ENCODE measurements at places on chromosomes 12 and 14.

DNA sequence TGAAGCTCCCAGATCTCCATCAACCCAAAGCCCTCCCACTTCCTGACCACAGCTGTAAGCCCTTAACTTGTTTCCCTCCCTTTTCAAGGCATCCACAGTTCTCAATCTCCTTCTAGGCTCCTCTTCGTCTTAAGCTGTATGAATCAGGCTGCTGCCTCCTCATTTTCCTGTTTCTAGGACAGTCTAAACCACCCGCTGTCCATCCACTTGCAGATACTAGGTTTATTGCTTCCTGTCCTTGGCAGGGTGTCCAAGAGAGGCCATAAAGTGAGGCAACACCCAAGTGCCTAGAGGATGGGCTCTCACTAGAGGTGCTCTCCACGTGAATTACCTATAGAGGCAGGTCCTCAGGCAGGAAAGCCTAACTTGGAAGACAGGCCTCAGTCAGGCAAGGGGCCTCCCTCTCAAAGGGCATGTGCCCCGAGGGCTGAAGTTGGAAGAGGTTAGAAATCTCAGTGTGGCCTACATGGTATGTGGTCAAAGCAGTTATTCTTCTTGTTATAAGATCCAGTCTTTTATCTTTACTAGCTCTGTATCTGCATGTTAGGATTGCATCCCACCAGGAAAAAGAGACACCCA lies 8.8 kb upstream of the TMEM106C start:
- H3K4me1 ChIP-seq, result no peaks in the 10 kb centered on the region
- no peak overlapping the region for H3K27ac ChIP-seq
- no peak overlapping the region for H3K4me3 ChIP-seq
- no peak for DNase-seq
- H3K27me3 ChIP-seq, result peaks cover 21% of the 10 kb centered on the region
- H3K36me3 ChIP-seq, result no peaks in the 10 kb centered on the region

GRCh38 chr12:53747095-53747494 lies 4.7 kb downstream of the CISTR start:
- peaks cover 11% of the 10 kb centered on the region for H3K4me1 ChIP-seq
- no peak for DNase-seq
- H3K27me3 ChIP-seq, result peaks cover 37% of the 10 kb centered on the region
- no peaks in the 10 kb centered on the region for H3K36me3 ChIP-seq

DNA sequence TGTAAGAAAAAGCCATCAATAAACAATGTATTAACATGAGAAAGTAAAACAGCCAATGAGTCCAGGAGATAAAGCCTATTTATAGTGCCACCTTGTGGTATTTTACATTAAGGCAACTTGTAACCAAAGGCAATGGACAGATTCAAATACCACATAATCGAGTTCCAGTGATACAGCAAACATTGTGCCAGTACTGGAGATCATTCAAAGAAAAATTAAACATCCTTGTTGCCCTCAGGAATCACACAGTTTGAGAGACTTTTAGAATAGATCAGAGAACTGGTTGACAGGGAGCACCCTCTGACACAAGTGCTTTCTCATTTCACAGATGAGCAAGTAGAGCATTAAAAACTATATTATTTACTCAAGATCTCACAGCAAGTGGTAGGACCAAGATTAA lies 98.1 kb downstream of the DDHD1 start:
- H3K36me3 ChIP-seq, result peaks cover 16% of the 10 kb centered on the region
- no peak overlapping the region for H3K4me3 ChIP-seq
- no peaks in the 10 kb centered on the region for H3K27me3 ChIP-seq
- no peaks in the 10 kb centered on the region for H3K4me1 ChIP-seq
- peak; percentile 17 for DNase-seq

DNA sequence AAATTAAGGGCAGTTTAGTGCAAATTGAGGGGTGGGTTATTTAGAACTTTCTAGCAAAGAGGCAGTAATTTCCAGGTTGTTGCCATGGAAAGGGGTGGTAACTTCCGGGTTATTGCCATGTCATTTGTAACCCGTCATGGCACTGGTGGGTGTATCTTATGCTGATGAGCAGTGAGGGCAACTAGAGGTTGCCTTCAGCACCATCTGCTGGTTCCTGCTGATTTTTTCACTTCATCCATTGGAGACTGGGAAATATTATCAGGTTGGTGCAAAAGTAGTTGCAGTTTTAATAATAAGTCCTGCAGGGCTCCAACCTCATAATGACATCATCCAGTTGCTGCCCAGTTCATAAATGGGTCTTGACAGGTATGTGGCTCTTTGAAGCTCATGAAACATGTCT lies 24.4 kb upstream of the SERPINA4 start:
- no peak for DNase-seq
- H3K27ac ChIP-seq, result no peak overlapping the region
- H3K27me3 ChIP-seq, result peaks cover 23% of the 10 kb centered on the region
- H3K4me3 ChIP-seq, result no peak overlapping the region
- H3K36me3 ChIP-seq, result peaks cover 6% of the 10 kb centered on the region

- no peak overlapping the region for H3K27ac ChIP-seq
- peaks cover 12% of the 10 kb centered on the region for H3K27me3 ChIP-seq
- DNase-seq, result no peak
These were observed 133.7 kb upstream of the RASSF8 start for GRCh38 chr12:25824734-25825133.

- H3K27me3 ChIP-seq, result no peaks in the 10 kb centered on the region
- no peaks in the 10 kb centered on the region for H3K4me1 ChIP-seq
- H3K27ac ChIP-seq, result no peak within 1 kb of the TSS
- no peak within 1 kb of the TSS for H3K4me3 ChIP-seq
- no peak for DNase-seq
These were observed at the start of gene KLRD1 for GRCh38 chr12:10307630-10308029. KLRD1 (plus strand) TSS chr12:10307870; CDS start chr12:10308078, 208 bp downstream.

- H3K27ac ChIP-seq, result no peak overlapping the region
- no peak overlapping the region for H3K4me3 ChIP-seq
- no peaks in the 10 kb centered on the region for H3K27me3 ChIP-seq
- no peaks in the 10 kb centered on the region for H3K36me3 ChIP-seq
- DNase-seq, result no peak
- H3K4me1 ChIP-seq, result peaks cover 12% of the 10 kb centered on the region
These were observed 118.3 kb downstream of the CCER1 start for GRCh38 chr12:90836689-90837088.

DNA sequence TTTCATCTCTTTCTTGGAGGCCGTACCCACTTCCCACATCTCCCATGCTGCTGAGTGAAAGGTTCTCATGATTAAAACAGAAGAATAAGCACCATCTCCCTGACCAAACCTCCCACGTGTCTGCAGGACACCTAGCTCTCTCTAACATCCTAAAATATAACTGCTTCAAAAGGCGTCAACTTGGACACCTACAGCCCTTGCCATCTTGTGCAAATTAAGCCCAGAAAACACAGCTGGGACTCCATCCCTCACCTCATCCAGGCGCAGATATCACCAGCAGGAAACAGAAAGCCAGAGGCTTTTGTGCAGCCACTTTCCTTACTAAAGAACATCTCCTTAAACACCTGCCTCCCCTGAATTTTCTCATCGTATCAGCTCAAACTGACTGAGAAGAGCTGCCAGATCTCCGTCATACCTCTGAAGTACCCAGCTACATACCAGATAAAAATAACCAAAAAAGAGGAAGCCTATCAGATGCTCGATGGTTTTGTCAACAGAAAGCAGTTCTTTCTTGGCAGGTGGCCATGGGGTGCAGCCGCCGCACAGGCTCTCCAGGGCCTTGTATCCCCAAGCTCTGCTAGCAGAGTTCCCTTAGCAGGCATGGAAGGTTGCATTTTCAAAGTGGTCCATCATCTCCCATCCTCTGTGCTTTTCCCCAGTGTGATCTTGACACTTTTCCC lies 28.8 kb downstream of the MAP3K9 start:
- peak; percentile 77 for DNase-seq
- H3K36me3 ChIP-seq, result peaks cover 4% of the 10 kb centered on the region
- peak overlapping the region; percentile 98 for H3K27ac ChIP-seq
- H3K4me1 ChIP-seq, result peaks cover 52% of the 10 kb centered on the region

GRCh38 chr12:128973883-128974681 lies 120.8 kb downstream of the GLT1D1 start:
- peaks cover 29% of the 10 kb centered on the region for H3K4me1 ChIP-seq
- no peak for DNase-seq
- no peak overlapping the region for H3K4me3 ChIP-seq
- no peaks in the 10 kb centered on the region for H3K36me3 ChIP-seq
- peaks cover 67% of the 10 kb centered on the region for H3K27me3 ChIP-seq

- H3K4me1 ChIP-seq, result peaks cover 43% of the 10 kb centered on the region
- no peaks in the 10 kb centered on the region for H3K27me3 ChIP-seq
- H3K4me3 ChIP-seq, result no peak overlapping the region
- no peak overlapping the region for H3K27ac ChIP-seq
- no peak for DNase-seq
These were observed 49.5 kb downstream of the CLMN start for GRCh38 chr14:95270203-95270602.

DNA sequence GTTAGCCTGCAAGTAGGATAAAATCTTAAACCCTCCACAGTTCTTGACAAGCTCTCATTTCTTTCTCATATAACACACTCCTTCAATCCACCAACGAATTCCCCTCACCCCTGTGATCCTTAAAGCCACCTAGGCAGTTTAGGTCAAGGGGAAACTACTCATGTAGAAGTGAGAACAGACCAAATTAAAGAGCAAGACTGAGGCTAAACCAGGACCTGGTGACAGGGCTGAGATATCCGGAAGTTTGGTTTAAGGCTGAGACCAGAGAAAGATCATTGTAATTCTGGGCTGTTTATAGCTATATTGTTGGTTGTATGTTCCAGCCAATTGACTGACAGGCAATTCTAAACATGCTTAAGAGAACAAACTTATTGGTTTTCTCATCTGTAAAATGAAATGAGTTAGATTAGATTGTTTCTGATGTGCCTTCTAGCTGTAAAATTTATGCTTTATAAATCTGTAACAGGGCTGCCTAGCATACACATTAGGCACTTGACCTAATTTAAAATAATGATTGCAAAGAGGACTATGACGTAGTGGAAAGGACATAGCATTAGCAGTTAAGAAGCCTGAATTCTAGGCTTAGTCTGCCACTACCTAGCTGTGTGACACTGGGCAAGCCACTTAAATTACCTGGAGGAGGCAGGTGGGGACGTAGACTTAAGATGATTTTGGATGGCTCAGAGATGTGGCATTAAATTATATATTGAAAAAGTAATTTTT lies 53.9 kb upstream of the PTGR2 start:
- H3K27me3 ChIP-seq, result no peaks in the 10 kb centered on the region
- DNase-seq, result no peak
- H3K27ac ChIP-seq, result no peak overlapping the region
- H3K4me3 ChIP-seq, result no peak overlapping the region
- H3K4me1 ChIP-seq, result no peaks in the 10 kb centered on the region

GRCh38 chr12:102326982-102327381 lies 129.3 kb upstream of the PMCH start:
- H3K4me3 ChIP-seq, result no peak overlapping the region
- no peaks in the 10 kb centered on the region for H3K27me3 ChIP-seq
- H3K27ac ChIP-seq, result no peak overlapping the region
- DNase-seq, result no peak

DNA sequence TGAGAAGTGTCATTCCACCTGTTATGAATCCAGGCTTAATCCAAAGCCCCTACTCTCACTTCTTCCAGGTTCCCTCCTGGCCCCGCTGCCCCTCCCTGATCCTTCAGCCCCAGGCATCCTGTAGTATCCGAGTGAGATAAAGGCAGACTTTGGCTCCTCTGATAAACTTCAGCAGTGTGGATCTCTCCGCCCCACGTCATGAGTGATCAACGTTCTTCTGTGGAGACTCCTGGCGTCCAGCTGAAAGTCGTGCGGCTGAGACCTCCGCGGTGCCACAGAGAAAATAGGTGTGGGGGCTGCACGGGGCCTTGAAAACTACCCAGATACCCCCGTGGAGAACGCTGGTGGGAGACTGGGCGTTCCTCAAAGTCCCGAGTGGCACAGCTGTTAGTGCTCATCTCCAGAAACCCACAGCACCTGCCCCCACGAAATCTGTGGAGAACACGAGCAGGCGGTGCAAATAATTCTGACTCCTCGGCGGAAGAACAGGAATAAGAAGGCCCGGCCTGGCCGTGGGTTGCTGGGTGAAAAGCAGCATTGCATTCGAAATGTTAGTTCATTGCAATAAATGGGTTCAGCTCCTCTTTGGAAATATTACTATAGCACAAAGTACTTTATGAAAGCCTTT lies 180.0 kb upstream of the RGS6 start:
- no peaks in the 10 kb centered on the region for H3K36me3 ChIP-seq
- H3K27me3 ChIP-seq, result peaks cover 8% of the 10 kb centered on the region
- no peak for DNase-seq

GRCh38 chr12:16168078-16168477 lies 109.4 kb downstream of the SLC15A5 start:
- no peak for DNase-seq
- H3K4me1 ChIP-seq, result no peaks in the 10 kb centered on the region
- no peak overlapping the region for H3K4me3 ChIP-seq
- no peak overlapping the region for H3K27ac ChIP-seq
- H3K36me3 ChIP-seq, result no peaks in the 10 kb centered on the region

DNA sequence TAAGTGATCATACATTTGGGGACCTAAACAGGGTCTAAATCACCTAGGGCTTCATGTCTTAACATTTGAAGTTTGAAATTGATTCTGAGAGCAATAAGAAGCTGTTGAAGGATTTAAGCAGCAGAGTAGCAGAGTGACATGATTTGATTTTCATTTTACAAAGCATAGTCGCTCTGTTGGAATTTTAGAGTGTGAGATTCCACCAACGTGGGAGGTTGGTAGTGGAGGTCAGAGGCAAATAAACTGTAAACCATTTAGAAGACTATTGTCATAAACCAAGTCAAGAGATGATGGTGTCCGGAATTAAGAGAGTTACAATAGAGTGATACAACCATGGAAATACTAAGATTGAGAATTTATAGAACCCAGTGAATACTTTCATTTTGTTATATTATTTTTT lies 52.7 kb upstream of the ZDHHC17 start:
- H3K36me3 ChIP-seq, result no peaks in the 10 kb centered on the region
- no peak overlapping the region for H3K4me3 ChIP-seq
- DNase-seq, result no peak
- no peak overlapping the region for H3K27ac ChIP-seq
- no peaks in the 10 kb centered on the region for H3K27me3 ChIP-seq
- no peaks in the 10 kb centered on the region for H3K4me1 ChIP-seq

DNA sequence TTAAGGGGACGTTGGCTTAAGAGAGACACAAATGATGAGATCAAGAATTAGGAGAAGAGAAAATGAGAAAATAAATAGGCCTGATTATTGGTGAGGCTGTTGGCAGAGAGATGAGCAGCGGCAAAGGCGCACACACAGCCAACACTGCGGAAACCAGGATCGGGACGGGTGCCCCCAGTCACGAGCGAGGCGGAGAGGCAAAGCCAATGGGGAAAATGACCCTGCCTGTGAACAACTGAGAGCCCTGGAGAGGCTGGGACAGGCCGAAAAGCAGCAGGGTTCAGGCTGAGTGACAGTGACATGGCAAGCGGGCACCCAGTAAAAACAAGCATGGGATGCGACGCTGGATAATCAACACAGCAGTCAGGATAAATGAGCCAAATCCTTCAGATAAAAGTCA lies 21.0 kb downstream of the SLC15A4 start:
- H3K27ac ChIP-seq, result no peak overlapping the region
- peaks cover 85% of the 10 kb centered on the region for H3K4me1 ChIP-seq
- DNase-seq, result no peak
- H3K4me3 ChIP-seq, result no peak overlapping the region
